CD4-positive, alpha-beta memory T cell (primary cell): ENCODE measurements at places on chromosomes 2 and 18.
A peak's percentile ranks its signal among the peaks of the same experiment; 100 is the strongest.

GRCh38 chr18:1544016-1544415 is 639.3 kb downstream of the ADCYAP1 start:
- DNase-seq = no peak

- DNase-seq = no peak
These were observed 69.1 kb downstream of the HS6ST1 start for GRCh38 chr2:128249555-128249954.

- no peak for DNase-seq
These were observed 37.7 kb downstream of the KIF1A start for GRCh38 chr2:240782221-240782885.

DNA sequence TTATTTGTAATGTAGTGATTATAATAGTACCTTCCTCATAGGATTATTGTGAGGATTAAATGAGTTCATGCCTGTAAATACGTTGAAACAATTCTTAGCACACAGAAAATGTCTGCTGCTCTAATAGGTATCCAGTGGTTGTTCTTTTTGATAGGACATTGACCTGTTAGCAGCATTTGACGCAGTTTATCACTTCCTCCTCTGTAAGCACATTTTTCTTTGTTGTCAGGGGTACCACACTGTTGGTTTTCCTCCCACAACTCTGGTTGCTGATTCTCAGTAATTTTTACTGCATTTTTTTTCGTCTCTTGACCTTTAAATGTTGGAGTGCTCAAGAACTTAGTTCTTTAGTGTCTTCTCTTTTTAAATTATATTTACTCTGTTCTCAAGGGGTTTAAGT is 15.4 kb downstream of the PPM1B start:
- DNase-seq = peak; percentile 56

DNA sequence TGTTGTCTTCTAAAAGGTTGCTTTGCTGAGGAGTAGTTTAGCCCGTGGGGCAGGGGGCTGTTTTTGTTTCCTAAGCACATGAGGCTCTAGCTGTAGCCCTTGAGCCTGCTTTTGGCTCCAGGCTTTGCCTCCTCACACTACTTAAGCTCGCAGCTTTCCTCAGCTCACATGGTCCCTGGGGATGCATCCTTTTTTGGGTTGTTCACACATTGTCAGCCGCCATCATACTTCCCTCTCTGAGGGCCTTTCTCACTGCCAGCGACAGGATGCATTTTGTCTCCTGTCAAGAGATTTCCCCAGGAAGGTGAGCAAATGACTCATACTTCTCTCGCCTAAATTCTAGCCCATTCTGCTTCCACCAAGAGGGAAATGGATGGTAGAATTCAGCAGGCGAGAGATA is 279.5 kb upstream of the PKDCC start:
- no peak for DNase-seq
